ENCODE measurements at places on chromosomes 6 and 20.

DNA sequence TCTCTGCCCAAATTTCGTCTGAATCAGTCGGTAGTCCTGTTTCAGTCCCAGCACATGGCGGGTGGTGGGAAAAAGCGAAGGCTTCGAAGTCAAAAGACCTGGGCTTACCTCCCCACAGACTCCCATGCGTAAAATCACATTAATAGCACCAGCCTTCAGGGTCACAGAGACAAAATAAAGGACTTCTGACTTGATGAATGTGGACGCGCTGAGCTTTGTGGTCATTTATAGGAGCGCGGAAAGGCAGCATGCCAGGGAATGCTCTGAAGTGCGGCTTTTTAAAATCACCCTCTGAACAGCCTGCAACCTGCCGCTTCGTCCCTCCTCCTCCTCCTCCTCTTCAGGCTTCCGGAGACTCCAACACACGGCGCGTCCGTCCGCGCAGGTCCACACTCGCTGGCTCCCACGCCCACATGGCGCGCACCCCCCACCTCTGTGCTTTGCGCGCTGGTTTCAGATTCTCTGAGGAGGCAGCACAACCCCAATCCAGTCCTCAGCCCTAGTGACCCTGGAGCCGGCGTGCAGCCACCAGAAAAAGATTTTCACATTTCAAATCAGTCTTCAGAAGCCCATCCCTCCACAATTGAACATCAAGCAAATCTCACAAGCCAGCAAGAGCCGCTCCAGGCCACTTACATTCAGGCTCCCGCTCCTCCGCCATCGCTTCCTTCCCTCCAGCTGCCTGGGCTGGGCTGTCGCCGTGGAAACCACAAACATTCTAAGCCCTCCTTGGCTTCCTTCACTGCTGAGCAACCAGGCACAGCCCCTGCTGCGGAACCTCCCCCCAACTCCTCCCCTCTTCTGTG, at the start of gene C6orf118:
Gene C6orf118, minus strand, starts transcription at position 680 of the 806 bp plus-strand sequence. Its CDS starts 19 bp downstream, at position 661.
- no peak for DNase-seq

DNA sequence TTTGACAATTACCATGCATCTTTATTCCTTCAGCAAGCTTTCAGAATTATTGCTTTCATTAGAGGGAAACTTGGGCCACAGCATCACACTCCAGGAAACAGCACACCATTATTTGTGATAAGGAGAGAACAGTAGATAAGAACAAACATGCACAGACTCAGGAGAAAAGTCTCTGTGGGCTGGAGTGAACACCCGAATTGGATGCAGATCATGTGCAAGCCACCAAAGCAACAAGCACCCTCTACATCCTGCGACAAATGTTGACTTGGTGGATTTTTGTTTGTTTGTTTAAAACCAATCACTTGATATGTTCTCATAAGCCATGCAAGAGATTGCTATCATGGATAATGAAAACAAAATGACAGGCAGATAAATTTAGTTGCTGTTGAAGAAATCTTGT, 67.7 kb upstream of the ZFP64 start:
- DNase-seq = no peak

DNA sequence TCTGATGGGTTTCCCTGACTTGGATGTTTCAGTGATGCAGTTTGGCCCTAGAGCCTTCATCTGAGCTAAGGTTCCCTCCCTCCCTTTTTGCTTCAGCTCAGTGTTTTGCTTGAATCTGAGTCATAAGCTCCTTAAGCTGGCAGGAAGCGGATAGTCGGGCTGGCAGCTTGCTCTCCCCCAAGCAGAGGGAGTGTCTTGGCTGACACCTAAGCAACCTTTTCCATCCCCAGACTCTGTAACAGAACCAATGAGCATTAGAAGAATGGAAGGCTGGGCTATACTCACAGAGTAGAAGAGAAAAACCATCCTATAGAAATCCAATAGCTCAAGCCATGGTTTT, 98.3 kb downstream of the HAO1 start:
- no peak for DNase-seq

- no peak for DNase-seq
Measured at GRCh38 chr6:26205625-26206574, 118.7 kb downstream of the HFE start.

DNA sequence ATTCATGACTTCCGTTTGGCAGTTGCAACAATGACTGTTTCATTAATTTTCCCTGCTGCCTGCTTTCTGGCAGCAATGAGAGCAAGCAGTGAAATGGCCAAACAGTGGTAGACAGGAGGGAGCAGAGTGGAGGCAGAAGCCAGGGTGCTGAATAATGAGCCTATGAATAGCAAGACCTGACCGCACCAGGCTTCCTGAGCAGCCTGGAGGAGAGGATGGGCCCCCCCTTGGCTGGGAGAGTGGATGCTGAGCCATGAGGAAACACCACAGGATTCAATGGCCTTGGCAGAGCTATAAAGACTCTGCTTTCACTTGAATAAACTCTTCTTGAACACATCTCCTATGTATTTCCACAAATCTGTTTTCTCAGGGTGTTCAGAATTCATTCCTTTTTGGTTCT, 68.1 kb upstream of the SNRPB2 start:
- no peak for DNase-seq

GRCh38 chr6:142510211-142510610, 208.4 kb downstream of the ADGRG6 start:
- no peak for DNase-seq

DNA sequence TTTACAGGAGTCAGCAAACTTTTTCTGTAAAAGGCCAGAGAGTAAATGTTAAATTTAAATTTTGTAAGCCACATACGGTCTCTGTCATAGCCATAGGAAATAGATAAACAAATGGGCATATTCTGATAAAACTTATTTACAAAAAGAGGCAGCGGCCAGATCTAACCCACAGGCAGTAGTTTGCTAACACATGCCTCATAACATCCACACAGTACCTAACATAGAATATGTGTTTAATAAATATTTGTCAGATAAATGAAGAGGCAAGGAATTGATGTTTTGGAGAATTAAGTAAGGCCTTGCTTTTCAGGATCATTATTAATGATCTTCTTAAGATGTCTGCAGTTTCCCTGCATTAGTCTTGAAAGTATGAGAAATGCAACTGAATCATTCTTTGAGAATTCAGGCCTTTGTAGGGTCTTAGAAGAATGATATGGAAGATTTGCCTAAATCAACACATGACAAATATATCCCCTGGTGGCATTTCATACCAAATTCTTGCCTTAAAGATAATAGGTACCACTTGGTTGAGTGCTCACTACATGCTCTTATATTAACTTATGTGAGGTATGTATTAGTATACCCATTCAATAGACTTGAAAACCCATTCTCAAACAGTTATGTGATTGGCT, 39.3 kb upstream of the TRAM2 start:
- no peak for DNase-seq

- DNase-seq = no peak
Measured at GRCh38 chr20:18781509-18781908, 32.1 kb upstream of the SCP2D1 start.

DNA sequence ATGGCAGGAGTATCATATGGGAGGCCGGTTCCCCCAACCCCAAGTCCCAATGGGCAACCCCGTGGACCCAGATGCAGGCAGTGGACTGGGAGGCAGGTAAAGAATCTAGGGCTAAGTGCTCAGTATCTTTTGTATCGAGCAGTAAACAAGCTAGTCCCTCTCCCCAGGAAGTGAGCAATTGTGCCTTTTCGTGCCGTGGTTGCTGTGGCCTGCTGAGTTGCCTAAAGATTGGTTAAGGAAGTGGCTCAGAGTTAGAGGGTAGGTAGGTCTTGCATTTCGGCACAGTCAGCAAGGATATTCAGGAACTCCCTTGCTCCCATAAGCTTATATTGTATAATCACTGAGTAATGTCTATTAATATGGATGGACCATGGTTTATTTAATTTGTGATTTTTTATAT, 1.3 kb upstream of the DNAH8 start:
- peak; percentile 83 for DNase-seq

DNA sequence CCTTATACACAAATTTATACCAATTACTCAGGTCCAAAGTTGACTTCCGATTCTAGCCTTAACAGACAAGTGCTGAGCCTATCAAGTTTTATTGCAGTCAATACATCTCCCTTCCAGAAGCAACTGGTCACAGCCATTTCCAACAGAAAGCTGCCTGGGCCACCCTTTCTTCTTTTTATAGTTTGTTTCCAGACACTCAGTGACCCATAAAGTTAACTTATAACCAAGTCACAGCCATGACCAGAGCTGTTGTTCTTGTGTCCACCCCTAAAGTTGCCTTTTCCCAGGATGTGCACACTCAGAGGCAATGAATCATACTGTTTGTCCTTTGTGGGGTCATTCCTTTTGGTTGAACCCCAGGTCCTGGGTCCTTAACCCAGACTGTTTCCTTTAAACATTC, 89.9 kb downstream of the CD83 start:
- no peak for DNase-seq

- no peak for DNase-seq
Measured at GRCh38 chr6:125658136-125658535, 91.3 kb upstream of the HEY2 start.

DNA sequence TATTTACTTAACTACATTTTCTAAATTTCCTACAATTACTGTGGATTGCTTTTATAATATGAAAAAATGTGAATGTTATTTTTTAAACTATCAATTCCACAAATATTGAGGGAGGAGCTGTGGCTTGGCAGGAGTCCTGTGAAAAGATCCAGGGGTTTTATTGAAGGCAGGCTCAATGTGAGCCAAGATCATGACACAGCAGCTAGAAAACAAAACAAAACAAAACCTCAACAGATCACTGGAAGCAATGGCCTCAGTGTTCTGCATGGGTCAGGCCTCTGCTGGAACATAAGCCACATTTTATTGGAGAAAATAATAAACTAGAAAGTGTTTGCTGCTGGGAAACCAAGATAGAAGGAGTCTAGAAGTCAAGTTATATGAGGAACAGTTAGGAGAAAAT, 19.4 kb upstream of the RCAN2 start:
- no peak for DNase-seq

GRCh38 chr20:19706463-19706862, 51.6 kb upstream of the RIN2 start:
- no peak for DNase-seq

GRCh38 chr20:43840382-43841070, 74.1 kb upstream of the TOX2 start:
- DNase-seq = peak; percentile 64

- DNase-seq = no peak
Measured at GRCh38 chr6:3471286-3471685, 14.4 kb upstream of the SLC22A23 start.

DNA sequence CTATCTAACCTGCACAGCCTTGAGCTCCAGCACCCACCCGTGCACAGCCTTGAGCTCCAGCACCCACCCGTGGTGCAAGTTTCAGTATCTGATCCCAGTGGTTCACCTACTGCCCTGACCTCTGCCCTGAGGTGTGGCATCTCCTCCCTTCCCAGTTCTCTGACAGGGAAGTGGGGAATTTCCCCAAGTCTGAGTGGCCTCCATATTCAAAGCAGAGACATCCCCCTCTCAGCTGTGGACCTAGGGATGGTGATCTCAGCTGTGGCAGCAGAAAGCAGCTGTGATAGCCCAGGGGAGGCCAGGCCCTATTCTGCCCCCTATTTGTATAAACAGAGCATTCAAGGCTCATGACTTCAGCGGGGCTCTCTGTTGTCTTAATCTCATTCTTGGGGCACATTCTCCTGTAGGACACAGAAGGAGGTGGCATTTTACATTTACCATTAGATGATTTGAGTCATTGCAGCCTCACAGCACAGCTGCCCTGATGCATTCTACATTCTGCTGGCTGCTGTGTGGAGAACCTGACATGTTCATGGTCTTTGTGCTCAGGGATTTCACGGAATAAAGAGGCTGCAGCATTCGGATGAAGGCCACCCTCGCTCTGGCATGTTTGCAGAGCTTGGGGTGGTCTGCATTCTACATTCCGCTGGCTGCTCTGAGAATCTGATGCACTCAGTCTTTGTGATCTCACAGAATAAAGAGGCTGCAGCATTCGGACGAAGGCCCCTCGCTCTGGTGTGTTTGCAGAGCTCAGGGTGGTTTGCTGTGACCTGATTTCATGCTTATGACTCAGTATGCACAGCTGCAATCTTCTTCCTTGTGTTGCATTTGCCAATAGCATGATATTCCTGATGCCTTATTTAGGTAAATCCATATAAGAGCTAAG, 16.9 kb downstream of the GPR31 start:
- DNase-seq = no peak

DNA sequence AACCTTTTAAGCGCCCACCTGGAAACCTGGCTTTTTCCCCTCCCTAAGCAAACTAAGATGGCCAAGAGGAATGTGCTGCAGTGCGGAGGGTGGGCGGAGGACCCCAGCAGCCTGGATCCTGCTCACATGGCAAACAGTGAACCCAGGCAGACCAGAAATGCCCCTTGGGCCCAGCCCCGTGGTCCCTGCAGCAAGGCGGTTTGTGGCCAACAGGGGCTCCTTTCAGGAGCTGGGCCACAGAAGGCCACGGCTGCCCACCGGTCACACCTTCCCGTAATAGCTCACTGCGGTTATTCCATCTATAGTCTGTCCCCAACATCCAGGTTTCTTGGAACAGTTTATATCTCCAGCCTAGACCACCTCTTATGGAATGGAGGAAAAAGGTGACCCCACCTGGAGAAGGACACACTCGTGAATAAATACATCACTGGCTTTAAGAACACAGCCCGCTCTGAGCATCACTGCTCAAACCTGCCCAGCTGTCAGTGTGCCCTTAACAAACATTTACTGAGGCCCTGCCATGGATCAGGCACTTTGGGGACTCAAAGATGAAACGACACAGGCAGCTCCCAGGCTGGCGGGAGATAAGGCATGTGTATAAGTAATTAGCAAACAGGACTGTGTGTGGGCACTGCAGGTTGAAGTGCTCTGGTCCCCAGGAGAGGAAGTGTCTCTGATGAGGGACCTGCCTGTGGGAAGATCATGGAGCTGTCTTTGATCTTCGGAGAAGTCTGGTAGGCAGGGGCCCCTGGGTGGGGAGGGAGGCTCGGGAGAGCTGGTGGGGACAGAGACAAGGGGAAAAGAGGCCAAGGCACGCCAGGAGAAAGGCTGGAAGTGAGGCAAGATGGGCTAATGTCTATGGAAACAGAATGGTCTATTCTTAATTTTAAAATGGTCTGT, 3.2 kb upstream of the TUBB1 start:
- peak; percentile 6 for DNase-seq

DNA sequence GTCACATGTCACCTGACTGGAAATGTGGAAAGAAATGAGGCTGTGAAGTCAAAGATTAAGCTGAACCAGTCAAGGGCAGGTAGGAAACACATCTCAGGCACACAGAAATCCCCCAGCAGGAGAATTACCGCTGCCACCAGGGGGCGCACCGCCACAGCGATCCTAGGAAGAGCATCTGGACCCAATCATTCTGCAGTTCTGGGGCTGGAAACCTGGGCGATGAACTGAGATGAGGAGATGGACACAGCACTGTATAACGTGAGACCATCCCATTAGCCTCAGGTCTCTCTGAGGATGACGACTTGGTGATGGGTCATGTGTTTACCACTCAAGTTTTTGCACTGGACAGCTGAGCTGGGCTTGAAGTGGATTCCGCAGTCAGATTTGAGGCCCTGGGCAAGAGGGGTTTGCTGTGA, 6.5 kb upstream of the SLC24A3 start:
- DNase-seq = peak; percentile 69

DNA sequence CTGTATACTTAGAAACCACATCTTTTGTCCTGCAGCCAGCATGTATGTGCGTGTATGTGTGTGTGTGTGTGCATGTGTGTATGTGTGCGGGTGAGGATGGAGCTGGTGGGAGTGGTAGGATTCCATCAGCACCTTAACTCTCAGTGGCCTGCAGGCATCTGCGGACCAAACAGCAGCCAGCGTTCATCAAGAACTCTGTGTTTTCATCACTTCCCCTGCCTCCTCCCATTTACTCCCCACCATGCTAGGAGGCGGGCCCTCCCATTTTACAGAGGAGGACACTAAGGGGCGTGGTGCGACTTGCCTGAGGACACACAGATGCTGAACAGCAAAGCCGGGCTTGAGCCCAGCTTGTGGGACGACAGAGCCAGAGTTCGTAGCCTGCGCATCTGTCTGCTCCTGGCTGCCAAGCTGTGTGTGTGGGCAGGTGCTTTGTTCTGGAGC, 8.9 kb downstream of the VSTM2L start:
- DNase-seq = peak; percentile 20
